ENCODE measurements at places on chromosomes 13 and 19.

GRCh38 chr13:19890030-19890429 lies 26.6 kb upstream of the ZMYM5 start:
- no peak for DNase-seq

DNA sequence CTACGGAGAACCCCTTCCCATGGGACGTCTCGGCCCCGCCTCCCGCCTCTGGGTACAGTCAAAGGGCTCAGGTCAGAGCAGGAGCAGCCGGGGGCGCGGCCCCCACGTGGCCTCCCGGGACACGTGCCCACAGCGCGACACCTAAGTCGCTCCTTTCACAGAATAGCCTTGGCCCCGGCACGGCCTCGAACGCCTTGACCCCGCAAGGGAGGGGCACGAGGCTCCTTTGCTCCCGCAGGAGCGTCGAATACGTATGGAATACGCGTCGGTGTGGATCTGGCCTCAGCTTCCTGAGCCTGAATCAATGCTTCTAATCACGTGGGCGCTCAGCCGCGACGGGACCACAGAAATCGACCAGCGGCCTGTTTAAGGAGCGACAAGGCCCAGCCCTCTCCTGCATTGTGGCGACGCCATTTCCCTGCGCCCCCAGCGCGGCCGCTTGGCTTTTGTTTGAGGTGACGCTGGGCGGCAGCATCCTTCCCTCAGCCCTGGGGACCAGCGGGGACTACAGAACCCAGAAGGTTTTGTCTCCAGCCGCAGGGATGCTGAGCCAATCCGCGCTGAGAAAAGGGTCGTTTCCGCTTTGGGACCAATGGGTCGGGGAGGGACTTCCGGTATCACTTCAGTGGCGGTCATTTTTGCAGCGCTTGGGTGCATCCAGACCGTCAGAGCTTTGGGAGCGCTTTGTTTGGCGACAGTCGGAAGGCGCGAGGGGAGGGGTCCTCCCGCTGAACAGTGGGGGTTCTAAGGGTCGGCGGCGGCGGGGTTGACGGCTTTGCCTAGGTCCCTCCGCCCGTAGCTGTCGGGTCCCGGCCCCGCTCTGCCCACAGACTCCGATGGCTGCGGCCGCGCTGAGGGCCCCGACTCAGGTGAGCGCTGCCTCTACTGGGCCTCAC lies at the start of gene ZIK1:
TSS of gene ZIK1 (plus strand) at position 625 of the 896 bp plus-strand sequence. CDS start at position 837, 212 bp downstream.
- peak; percentile 74 for DNase-seq

DNA sequence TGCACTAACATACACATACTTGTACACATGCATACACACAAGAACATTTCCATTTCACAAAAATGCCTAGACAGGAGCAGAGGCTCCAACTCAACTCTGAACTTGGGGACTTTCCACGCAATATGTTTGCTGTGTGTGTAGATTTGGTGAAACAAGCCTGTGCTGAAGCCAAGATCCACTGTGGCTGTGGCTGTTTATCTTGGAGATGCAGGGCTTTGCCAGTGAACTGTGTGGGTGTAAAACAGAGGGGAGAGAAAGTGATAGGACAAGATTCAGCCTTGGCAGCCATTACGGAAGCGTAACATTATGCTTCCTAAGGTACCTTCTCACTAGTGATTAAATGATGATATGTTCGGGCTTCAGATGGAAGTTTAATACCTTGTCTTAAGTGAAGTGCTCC lies 73.2 kb upstream of the MBNL2 start:
- no peak for DNase-seq

DNA sequence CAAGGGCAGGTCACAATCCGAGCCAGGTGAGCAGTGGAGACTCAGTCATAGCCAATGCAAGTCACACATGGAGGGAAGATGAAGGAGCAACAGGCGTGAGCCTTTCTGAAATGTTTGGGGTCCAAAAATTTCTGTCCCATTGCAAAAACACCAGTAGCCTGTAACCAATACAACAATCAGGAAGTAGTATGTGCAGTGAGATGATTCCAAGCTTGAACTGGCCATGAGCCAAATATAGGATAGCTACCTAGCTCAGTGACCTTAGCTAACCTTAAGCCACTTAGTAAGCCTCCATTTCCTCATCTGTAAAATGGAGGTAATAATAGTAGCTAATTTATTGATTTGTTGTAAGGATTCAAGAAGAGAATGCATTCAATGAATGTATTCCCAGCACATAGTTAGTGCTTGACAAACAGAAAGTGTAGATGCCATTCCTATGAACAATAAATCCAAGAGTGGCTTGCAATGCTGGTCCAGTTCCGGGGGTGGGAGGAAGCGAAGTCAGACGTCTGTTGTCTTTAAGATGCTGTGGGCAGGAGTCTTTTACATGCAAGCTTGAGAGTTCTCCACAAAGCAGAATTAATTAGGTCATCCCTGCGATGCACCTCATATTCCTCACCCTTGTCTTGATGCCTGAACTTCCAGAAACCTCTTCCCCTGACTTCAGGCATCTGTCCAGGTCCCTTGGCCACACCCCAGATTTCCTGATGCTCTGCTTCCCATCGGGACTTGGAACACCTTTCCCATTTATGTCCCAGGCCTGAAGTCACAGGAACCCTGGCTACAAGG lies 195.7 kb upstream of the UBL3 start:
- DNase-seq: no peak

GRCh38 chr13:108742701-108743451 lies 113.5 kb downstream of the MYO16 start:
- DNase-seq: no peak

DNA sequence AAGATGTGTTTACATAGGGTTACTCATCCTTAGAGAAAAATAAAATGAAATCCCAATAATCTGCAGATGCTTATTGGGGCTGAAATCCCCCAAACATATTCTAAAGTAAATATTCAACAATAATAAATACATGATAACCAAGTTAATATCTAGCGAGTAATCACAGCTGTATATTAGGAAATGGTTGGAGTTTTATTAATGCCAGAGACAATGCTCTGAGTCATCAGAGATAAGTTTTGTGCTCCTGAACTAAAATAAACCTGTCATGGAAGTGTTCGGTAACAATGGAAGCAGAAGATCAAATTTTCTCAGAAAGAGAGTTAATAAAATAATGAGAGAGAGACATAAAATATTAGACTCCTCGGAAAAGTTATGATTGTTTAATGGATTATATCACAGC lies 31.4 kb downstream of the FLT1 start:
- DNase-seq: no peak

DNA sequence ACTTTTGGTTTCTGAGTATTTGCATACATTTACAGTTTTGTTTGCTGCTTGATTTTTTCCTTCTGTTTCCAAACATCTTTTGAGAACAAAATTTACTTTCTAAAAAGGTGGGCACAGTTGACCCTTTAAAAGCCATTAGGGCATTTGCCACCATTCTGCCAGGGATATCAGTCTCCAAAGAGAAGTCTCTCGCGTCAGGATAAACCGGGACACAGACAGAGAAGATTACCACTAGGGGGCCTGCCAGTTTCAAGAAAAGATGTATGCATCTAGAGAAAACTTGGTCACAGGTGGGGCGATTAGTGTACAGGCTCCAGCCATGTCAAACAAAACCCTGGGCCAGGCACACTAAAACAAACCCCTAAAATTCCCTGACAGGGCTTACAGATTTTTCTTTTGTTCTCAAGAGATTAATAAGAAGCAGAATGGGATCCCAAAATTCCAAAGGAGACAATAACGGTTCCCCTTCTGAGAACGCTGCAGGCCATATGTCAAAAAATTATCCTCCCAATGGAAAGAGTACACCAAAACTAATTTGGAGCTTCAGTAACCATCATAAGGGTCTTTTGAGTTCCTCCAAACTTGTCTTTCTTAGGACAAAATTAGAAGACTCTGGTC lies 10.7 kb upstream of the PABPC3 start:
- DNase-seq: no peak

DNA sequence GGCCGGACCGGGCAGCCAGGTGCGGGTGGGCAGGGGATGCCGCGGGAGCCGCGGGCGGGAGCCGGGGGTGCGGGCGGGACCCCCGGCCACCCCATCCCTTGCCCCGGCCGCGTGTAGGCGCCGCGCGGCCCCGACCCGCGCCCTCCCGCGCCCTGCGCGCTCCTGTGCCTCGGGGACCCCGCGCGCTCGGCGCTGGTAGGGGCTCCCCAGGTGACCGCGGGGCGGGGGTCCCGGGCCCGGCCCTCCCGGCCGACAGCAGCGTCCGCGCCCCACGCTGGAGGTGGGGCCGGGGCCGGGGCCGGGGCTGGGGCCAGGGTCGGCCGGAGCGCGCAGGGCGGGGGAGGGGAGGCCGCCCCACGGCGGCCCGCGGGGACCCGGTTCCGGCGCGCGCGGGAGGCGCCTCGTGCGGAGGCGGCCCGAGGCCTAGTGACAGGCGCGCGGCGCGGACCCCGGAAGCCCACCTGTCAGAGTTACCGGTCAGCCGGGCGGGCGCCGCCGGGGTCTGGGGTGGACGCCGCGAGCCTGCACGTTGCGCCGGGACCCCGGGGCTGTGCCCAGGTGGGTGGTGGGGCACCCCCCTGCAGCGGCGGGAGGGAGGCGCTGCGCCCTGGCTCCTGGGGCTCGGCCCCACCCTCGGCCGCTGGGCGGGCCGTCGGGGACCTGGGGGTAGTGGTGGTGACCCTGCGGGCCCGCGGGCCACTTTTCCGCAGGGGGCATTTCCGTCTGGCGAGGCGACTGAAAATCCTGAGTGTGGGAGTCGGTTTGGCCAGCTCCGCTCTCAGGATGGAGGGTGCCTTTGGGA lies 518 bp downstream of the TFDP1 start:
- peak; percentile 13 for DNase-seq

DNA sequence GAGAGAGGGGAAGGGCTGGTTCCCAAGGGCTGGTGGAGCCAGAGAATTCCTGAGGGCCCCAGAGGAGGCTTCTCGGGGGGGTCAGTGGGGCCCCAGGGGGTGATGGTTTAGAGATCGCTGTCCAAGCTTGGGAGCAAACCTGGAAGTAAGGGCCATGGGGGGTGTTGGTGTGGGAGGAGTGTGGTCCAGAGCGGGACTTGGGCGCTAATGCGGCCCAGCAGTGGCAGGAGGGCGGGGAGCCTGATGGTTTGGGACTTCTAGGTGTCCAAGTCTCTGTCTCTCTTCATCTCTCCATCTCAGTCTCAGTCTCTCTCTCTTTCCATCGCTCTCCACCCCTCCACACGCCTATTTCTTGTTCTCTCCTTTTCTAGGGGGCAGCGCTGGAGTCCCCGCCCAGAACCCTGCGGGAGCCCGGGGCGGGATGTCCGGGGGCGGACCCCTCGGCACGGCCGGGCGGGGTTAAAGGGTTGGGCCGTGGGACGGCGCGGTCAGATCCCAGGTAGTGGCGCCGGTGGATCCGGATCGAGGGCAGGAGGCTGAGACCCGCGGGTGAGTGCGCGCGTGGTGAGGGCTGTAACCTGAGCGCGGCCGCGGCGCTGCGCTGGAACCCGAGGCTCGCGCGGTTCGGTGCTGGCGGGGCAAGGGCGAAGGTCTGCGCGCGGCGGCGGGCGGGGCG lies at the start of gene CYP4F22:
TSS of gene CYP4F22 (plus strand) at position 491 of the 676 bp plus-strand sequence. CDS start 16,812 bp downstream, outside the sequence.
- no peak for DNase-seq

- DNase-seq: no peak
Measured at GRCh38 chr13:103130681-103131210, 64.5 kb upstream of the SLC10A2 start.

- DNase-seq: no peak
Measured at GRCh38 chr13:45511310-45512097, 46.8 kb downstream of the COG3 start.

DNA sequence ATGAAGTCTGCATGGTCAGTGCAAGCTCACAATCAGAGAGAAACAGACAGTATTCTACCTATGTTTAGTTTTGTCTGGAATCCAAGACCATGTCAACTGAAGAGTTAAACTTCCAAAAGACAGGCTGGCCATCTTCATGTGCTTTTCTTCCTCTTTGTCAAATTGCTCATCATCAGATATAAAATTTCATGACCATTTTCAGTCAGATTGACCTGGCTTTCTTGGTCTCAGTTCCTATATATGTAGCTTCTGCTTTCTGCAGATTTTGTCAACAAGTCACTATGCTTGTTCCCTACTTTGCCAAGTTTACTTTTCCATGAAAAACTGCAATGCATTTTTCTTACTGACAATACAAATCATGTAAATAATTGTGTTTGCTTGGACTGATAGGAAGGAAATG lies 13.9 kb downstream of the SLC46A3 start:
- no peak for DNase-seq

GRCh38 chr19:18499055-18499775 lies 22.7 kb downstream of the ELL start:
- DNase-seq: no peak

Measured in stimulated activated CD8-positive, alpha-beta memory T cell treated with anti-CD3 and anti-CD28 coated beads, Interleukin-12 subunit alpha, Interleukin-12 subunit beta, amount 100 ng/mL, for 4 hours (primary cell).